ENCODE measurements at places on chromosomes 13 and 19.

DNA sequence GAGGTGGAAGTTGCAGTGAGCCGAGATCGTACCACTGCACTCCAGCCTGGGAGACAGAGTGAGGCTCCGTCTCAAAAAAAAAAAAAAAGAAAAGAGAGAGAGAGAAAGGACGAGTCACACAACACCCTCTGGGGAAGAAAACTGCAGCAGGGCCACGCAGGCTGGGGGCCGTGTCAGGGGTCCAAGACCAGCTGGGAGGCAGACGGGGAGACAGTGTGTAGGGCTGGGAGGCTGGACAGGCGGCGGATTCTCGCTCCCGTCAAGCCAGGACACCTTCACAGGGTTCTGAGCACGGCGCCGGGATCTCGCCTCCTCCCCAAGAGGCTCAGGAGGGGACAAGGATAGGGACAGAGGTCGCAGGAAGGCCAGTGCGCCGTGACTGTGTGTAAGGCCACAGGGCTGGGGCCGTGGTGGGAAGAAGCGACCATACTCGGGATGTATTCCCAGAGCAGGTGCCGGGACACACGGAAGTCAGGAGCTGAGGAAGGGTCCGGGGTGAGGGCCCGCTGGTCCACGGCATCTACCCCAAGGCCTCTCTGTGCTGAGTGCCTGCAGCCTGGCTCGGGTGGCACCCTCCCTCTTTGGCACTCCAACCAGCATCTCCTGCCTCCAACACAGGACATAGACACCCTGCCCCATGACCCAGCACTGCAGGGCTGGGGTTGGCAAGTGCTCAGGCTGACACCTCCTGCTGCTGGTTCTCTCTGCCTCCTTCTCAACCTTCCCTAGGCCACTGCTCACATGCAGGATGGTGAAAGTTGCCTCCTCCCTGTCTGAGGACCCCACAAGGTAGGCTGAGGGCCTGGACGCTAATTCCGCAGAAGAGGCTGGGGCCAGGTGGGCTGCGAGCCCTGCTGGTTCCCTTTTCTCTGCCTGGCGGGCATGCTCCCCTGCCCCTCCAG, 21.2 kb downstream of the ZNF787 start:
- no peak for DNase-seq

GRCh38 chr13:23609414-23609760, 39.2 kb downstream of the TNFRSF19 start:
- no peak for DNase-seq

- DNase-seq, result peak; percentile 33
Observed at GRCh38 chr13:36431204-36432105, 840 bp upstream of the CCNA1 start.

GRCh38 chr13:96551546-96551945, 442.7 kb downstream of the OXGR1 start:
- no peak for DNase-seq

DNA sequence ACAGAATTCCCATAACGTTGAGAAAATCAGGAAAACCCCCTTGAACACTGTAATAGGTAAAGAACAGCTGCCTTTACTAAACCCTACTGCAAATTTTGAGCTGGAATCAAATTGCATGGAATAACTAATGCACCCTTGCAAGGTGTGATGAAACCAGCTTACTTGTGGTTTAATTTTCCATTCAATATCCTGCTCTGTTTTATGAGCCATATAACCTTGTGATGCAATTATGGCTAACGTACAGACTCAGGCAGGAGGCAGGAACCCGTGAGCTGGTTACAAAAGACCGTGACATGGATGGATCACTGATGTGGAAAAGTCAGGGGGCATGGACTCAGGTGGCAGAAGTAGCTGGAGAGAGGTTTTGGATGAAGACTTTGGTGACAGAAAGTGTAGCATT, 438.6 kb downstream of the COG6 start:
- no peak for DNase-seq

DNA sequence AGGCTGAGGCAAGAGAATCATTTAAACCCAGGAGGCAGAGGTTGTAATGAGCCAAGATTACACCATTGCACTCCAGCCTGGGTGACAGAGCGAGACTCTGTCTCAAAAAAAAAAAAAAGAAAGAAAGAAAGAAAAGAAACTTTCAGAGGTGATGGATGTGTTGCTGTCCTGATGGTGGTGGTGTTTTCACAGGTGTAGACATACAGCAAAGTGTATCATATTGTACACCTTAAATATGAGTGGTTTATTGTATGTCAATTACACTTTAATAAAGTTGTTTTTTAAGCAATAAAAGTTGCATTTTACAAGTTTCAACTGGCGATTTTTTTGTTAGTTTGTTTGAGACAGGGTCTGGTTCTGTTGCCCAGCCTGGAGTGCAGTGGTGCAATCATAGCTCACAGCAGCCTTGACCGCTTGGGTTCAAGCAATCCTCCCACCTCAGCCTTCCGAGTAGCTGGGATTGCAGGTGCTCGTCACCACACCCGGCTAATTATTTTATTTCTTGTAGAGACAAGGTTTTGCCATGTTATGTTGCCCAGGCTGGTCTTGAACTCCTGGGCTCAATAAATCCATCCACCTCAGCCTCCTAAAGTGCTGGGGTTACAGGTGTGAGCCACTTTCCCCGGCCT, 13.5 kb upstream of the INSR start:
- no peak for DNase-seq

GRCh38 chr13:81048026-81048461, 707.1 kb upstream of the SPRY2 start:
- DNase-seq, result no peak

GRCh38 chr19:29663861-29664752, 1.2 kb upstream of the PLEKHF1 start:
- DNase-seq, result peak; percentile 37

DNA sequence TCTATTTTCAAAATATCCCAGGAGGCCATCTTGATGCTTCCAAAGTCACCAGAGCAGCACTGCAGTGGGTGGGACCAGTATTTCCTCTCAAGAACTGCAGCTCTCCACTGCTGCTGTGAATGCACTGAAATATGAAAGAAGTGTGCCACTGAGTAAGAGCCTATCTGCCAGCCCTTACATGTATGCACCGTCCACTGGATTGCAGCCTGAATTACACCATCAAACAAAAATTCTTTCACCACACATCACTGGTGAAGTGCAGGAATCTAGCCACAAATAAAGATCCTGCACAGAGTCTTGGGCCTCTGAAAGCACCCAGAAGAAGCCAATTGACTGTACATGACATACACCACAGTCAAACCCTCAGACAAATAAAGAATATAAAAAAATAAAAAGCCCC, 249.0 kb downstream of the LHFPL6 start:
- DNase-seq, result no peak

GRCh38 chr13:92727118-92727517, 499.5 kb upstream of the GPC6 start:
- no peak for DNase-seq

GRCh38 chr13:65347420-65348030, 1882.6 kb downstream of the PCDH9 start:
- no peak for DNase-seq

DNA sequence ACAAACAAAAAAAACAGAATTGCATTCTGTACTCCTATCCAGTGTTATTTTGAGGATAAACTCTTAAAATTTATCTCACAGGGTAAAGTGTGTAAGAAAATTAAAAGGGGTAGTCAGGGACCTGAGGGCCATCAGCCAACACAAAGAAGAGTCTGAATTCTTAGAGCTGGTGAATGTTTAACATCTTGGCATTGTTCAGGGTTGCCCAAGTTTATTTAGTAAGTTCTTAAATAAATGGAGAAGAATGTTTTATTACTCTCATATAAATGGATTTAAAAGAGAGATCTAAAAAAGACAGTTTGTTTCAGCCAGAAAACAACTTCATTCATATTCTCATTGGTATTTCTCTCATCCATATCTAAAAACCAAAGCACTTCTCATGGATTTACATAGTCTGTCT, 171.7 kb downstream of the LACC1 start:
- DNase-seq, result no peak

GRCh38 chr13:44583137-44583536, 7.0 kb upstream of the TSC22D1 start:
- DNase-seq, result no peak

- DNase-seq, result no peak
Observed at GRCh38 chr19:51735759-51736449, 12.1 kb upstream of the HAS1 start.

- DNase-seq, result no peak
Observed at GRCh38 chr19:43688059-43688701, 18.2 kb upstream of the PLAUR start.

DNA sequence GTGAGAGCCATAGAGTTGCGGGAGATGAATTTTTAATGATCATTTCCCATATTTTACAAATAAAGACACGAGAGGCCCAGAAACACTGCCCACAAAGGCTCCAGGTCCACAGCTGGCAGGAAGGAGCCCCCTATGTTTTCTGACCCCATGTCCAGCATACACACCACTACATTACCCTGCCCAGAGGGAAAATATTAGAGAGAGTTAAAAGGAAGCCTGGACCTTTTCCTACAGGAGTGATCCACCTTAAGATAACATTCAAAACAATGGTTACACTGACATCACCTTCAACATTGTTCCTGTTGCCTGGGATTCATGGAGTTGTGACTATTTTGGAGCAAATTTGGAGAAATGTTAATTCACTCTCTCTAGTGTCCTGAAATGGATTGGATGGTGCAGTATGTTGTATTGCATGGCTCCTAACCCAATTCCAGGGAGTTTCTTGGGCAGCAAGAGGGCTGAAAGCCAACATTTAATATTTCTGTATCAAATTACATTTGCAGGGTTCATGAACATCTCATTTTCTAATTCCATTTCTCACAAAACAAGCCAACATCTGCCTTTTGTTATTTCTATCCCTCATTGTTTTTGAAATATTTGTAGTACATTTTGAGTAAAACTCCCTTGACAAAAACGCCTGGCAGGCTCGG, 172.5 kb downstream of the DLEU7 start:
- no peak for DNase-seq

DNA sequence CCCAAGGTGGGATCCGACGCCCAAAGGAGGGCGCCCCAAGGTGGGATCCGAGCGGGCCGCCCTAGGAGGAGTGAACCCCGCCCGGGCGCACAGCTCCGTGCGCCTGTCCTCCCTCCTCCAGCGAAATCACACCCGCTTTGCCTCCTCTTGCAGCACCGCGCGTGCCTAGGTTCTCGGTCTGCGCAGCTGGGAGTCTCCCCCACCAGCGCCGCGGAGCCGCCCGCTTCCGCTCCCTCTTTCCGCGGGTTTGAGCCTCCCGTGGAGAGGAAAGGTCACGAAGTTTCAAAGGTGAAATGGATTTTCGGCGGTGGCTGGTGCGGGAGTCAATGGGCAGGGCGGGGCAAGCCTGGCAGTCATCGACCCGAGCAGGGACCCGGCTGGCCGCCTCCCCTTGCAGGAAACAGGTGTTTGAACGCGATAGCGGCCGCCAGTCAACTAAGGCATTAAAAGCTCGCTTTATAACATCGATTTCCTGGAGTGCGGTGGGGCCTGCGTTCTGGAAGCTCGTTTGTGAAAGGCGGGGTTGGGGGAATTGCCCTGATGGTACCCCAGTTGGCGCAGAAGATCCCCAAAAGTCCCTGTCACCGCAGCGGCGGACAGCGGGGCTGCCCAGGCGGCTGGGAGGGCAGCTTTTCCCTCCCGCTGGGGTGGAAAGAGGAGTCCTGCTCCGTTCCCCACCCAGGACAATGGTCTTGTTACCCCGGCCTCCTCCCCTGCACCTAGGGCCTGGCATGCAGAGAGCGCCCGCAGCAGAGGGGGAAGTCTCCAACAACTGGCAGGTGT, 9.0 kb upstream of the SOX1 start:
- DNase-seq, result no peak

GRCh38 chr19:49441210-49441959, at the start of gene SLC17A7:
Gene SLC17A7 (minus strand): TSS chr19:49441527. CDS start chr19:49441379, 148 bp downstream.
- peak; percentile 65 for DNase-seq

DNA sequence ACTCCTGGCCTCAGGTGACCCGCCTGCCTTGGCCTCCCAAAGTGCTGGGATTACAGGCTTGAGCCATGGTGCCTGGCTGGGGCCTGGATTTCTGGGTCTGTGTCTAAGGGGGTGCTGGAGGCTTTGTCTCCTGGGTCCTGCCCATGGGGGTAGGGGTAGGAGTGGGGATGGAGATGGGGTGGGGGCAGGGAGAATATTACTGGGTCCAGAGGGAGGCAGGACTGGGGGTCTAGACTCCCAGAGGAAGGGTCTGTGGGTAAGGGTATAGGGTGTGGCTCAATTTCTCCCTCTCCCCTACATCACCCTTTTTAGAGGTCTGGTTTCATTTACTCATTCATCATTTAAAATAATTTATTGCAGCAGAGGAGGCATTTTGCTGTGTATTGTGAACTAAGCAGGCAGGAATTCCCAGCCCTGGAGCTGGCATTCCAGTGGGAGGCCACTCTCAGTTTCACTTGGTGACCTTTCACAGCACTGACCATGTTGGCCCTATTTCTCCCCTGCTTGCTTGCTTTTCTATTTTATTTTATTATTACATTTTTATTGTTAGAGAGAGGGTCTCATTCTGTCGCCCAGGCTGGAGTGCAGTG, 810 bp upstream of the NFKBID start:
- DNase-seq, result no peak

GRCh38 chr19:14848822-14849221, at the start of gene OR7A10:
Gene OR7A10 (minus strand): TSS chr19:14848922. CDS start chr19:14841877, 7,045 bp downstream.
- no peak for DNase-seq

DNA sequence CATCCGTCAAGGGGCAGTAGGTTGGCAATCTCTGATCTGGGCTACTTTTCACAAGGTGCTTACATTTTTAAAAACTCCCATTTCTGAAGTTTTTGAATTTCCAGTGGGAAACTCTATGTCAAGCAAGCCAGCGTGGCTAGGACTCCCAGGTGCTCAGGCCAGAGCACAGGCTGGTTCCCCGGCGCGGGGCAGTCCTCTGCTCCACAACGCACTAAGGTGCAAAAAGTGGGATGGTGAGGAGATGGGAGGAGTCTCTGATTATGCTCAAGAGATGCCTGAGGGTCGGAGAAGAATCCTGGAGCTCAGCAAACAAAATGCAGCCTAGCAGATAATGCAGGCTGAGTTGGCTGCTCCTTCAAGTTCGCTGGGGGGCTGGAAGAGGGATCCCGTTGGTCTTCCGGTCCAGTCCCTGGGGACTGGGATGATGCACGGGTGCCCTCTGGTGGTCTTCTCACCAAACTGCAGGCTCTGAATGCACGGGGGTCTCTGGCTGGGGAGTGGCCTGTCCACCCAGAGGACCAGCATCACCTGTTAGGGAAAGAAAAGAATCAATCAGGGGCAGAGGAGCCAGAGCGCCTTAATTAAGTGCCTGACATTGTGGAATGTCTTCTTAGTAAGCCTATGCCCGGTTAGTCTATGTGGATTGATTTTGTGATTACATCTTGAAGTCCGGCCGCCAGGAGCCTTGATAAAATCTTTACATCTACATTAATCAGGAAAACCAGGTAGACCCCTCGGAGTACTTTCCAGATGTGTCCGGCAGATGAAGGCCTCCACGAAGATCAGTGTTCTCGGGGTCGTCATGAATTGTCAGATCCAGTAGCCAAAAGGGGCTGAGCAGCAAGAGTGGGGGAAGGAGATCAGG, 244.4 kb upstream of the MAB21L1 start:
- DNase-seq, result peak; percentile 54

GRCh38 chr13:97307882-97308624, 85.9 kb downstream of the MBNL2 start:
- DNase-seq, result no peak

DNA sequence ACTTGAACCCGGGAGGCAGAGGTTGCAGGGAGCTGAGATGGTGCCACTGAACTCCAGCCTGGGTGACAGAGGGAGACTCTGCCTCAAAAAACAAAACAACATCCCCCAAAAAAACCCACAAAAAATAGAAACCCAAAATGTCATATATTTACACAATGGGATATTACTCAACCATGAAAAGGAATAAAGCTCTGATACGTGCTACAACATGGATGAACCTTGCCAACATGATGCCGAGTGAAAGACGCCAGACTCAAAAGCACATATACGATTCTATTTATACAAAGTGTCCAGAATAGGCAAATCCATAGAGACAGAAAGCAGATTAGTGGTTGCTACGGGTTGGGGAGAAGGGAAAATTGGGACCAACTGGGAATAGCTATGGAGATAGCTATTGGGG, 2.1 kb upstream of the TPRX1 start:
- no peak for DNase-seq

Measured in activated T-cell treated with anti-CD3 and anti-CD28 coated beads, Interleukin-2, amount 50 U/mL, for 24 hours (primary cell).